WTC11 (cell line): ENCODE measurements at places on chromosomes 1 and 21. TPM values are rescaled to one million over a fixed set of nuclear protein-coding genes. Genes with fewer than 3 reads are reported as not detected.
A peak's percentile ranks its signal among the peaks of the same experiment; 100 is the strongest.

Gene ZBTB37
- 14.0 to 15.5 TPM (median 14.4 TPM) in 3 replicates for total RNA-seq

DNA sequence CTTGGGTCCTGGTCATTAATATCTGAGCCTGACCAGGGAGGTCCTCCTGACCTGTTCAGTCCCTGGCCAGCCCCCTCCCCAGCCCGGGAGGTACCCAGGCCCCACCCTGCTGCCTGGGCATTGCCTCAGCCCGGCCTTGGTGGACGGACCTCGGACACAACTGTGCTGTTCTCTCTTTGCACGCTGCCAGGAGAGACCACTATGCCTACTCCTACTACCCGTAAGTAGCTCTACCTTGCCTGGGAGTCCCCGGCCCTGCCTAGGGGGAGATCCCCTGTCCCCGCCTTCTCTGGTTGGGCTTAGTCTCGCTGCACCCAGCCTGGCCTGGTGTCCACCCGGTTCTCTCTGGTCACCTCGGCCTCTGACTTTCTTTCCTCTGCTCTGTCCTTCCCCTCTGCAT, 53.2 kb downstream of the PTPRU start:
- peaks cover 3% of the 10 kb centered on the region for H3K4me1 ChIP-seq
- no peak for DNase-seq
- H3K36me3 ChIP-seq: peaks cover 15% of the 10 kb centered on the region; the same call in 1 of the 2 replicates
- H3K27ac ChIP-seq: peak overlapping the region; percentile 65; the same call in 1 of the 2 replicates
- H3K27me3 ChIP-seq: no peaks in the 10 kb centered on the region

- no peak for DNase-seq
- H3K27ac ChIP-seq: no peak overlapping the region
Observed at GRCh38 chr1:24058671-24059455, 53.1 kb downstream of the MYOM3 start.

Gene PTPN22
- total RNA-seq: 0.11 to 0.18 TPM in 2 of 3 replicates, not detected in the other

Gene NFASC
- 20.1 to 22.3 TPM (median 21.0 TPM) in 3 replicates for total RNA-seq

DNA sequence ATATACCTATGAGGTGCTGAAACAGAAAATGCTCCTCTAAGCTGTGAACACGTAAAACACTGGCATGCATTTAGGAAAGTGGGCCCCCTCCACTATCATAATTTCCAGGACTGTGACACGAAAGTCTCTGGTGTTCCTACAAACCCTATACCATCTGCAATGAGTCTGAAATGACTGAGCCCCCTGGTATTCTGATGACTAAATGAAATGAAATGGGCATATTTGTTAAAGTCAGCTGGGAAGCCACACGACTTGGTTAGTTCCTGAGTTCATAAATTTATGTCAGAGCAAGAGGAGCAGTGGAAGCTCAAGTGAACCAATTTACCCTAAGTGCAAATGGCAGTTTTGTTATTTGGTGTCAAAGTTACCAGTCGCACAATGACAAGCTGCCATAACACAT, 182.3 kb downstream of the KCTD3 start:
- H3K4me3 ChIP-seq: no peak overlapping the region
- no peaks in the 10 kb centered on the region for H3K27me3 ChIP-seq
- H3K4me1 ChIP-seq: peaks cover 6% of the 10 kb centered on the region
- no peak for DNase-seq
- H3K36me3 ChIP-seq: no peaks in the 10 kb centered on the region
- no peak overlapping the region for H3K27ac ChIP-seq

Gene MYOC
- not detected in 3 replicates for total RNA-seq

GRCh38 chr1:80158771-80159170, 1152.2 kb upstream of the ADGRL4 start:
- H3K36me3 ChIP-seq: no peaks in the 10 kb centered on the region
- no peaks in the 10 kb centered on the region for H3K27me3 ChIP-seq
- H3K4me1 ChIP-seq: peaks cover 48% of the 10 kb centered on the region
- H3K27ac ChIP-seq: no peak overlapping the region
- no peak for DNase-seq
- H3K4me3 ChIP-seq: no peak overlapping the region

Gene AMY2B
- total RNA-seq: 2.7 to 3.3 TPM (median 3.2 TPM) in 3 replicates

Gene PALMD
- 0.07 to 0.09 TPM in 2 of 3 replicates, not detected in the other for total RNA-seq

DNA sequence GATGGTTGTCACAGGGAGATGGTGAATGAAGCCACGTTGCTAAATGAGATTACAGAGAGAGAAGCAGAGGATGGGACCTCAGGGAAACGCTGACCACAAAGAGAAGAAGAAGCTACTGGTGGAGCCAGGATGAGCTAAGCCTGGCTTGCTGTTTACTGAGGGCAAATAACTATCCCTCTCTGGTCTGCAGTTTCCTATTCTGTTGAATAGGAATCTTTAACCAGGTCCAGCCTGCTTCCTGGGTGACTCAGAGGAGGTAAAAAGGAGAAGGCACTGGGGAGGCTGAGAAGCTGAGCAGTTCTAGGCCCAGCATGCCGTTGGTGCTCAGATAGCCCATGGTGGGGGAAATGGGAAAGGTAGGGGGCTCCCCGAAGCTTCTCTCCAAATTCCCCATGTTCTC, 29.6 kb downstream of the DMBX1 start:
- no peak overlapping the region for H3K27ac ChIP-seq
- no peaks in the 10 kb centered on the region for H3K36me3 ChIP-seq
- no peak overlapping the region for H3K4me3 ChIP-seq
- DNase-seq: no peak
- peaks cover 55% of the 10 kb centered on the region for H3K27me3 ChIP-seq

DNA sequence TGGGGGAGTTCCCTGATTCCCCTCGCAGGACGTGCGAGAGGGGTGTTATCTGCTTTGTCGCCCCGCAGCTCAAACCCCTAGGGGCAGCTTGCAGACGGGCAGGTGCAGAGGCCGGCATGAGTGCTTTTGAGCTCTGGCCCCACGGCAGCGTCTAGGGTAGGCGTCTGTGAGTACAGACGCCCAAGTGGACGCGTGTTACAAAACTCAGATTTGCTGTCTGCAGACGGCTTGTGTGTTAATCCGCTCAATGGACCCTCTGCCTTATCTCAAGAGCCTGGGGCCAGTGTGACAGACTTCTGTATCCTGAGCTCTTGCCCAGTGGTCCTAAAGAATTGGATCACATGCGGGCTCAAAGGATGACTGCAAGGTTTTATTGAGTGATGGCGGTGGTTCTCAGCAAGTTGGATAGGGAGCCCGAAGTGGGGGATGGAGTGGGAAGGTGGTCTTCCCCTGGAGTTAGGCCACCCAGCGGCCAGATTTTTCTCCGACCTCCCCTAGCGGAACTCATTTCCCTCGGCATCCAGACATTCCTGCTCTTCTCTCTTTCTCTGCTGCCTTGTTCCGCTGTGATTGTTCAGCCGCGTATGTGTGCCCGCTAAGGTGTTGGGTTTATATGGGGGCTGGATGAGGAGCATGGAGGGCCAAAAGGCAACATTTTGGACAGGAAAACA, 9.4 kb downstream of the CFHR4 start:
- H3K36me3 ChIP-seq: no peaks in the 10 kb centered on the region
- DNase-seq: peak; percentile 28
- no peak overlapping the region for H3K27ac ChIP-seq

Gene HMGCS2
- total RNA-seq: 0.24 to 0.69 TPM (median 0.41 TPM) in 3 replicates

- H3K27me3 ChIP-seq: no peaks in the 10 kb centered on the region
- H3K4me1 ChIP-seq: peaks cover under 1% of the 10 kb centered on the region
- peaks cover 23% of the 10 kb centered on the region for H3K36me3 ChIP-seq
- DNase-seq: no peak
- no peak overlapping the region for H3K4me3 ChIP-seq
Observed at GRCh38 chr1:21027805-21028204, 148.9 kb downstream of the EIF4G3 start.

Gene CDA
- 7.3 to 12.5 TPM (median 7.5 TPM) in 3 replicates for total RNA-seq

DNA sequence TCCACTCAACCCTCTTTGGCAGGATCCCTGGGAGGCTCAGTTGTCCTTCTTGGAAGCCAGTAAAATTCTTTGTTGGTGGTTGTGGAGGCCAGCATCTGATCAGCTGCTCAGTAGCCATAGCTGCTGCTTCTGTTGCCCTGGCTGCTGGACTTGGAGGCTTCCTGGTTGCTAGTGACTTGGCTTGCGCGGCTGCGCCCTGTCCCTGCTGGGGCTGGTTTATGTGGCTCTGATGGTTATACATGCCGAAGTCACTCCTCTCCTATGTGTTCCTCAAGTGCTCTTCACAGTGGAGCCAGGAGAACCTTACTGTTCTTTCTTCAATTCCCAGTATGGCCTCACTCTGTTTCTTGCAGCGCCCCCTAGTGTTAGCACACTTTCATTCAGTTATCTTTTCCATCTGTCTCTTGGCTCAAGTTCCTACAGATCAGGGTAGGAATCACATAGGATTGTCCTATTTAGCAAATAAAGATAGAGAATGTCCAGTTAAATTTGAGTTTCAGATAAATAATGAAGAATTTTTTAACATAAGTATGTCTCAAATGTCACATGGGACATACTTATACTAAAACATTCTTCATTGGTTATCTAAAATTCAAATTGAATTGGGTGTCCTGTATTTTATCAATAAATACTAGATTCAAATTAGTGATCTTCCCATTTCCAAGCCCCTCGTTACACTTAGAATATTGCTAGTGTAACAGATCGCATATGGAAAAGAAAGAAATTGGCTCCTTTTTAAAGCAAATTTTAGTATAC, 176.5 kb downstream of the TGFB2 start:
- DNase-seq: peak; percentile 65
- H3K4me1 ChIP-seq: peaks cover 11% of the 10 kb centered on the region
- H3K36me3 ChIP-seq: no peaks in the 10 kb centered on the region
- H3K27ac ChIP-seq: no peak overlapping the region
- H3K4me3 ChIP-seq: no peak overlapping the region

Gene FMO5
- total RNA-seq: 1.6 to 3.3 TPM (median 1.7 TPM) in 3 replicates

GRCh38 chr1:29946057-29946456, 709.7 kb downstream of the PTPRU start:
- peaks cover 38% of the 10 kb centered on the region for H3K4me1 ChIP-seq
- H3K36me3 ChIP-seq: no peaks in the 10 kb centered on the region
- peaks cover 2% of the 10 kb centered on the region for H3K27me3 ChIP-seq

- no peak overlapping the region for H3K27ac ChIP-seq
- H3K4me3 ChIP-seq: peak overlapping the region; percentile 77
- peaks cover 18% of the 10 kb centered on the region; the same call in 1 of the 2 replicates for H3K27me3 ChIP-seq
- H3K36me3 ChIP-seq: no peaks in the 10 kb centered on the region
Observed at GRCh38 chr1:176552999-176553398, 90.0 kb downstream of the PAPPA2 start.

Gene SYT6
- total RNA-seq: 54.2 to 58.2 TPM (median 55.9 TPM) in 3 replicates

- H3K4me3 ChIP-seq: no peak overlapping the region
- peaks cover 16% of the 10 kb centered on the region for H3K27me3 ChIP-seq
- no peaks in the 10 kb centered on the region for H3K36me3 ChIP-seq
- DNase-seq: no peak
Observed at GRCh38 chr1:26220199-26220912, 13.6 kb upstream of the CEP85 start.

- no peaks in the 10 kb centered on the region; the same call in 1 of the 2 replicates for H3K36me3 ChIP-seq
- H3K27me3 ChIP-seq: peaks cover 99% of the 10 kb centered on the region
- H3K4me3 ChIP-seq: peak within 1 kb of the TSS; percentile 80
- DNase-seq: no peak
- H3K4me1 ChIP-seq: peaks cover 71% of the 10 kb centered on the region
Observed at GRCh38 chr1:90716552-90717355, at the start of gene BARHL2. Gene BARHL2, minus strand, starts transcription at chr1:90717302. Its CDS starts 107 bp downstream, at chr1:90717195.

Gene GPBP1L1
- total RNA-seq: 123 to 126 TPM (median 126 TPM) in 3 replicates

GRCh38 chr1:101112051-101112780, 86.6 kb upstream of the DPH5 start:
- H3K27ac ChIP-seq: no peak overlapping the region
- H3K36me3 ChIP-seq: no peaks in the 10 kb centered on the region
- no peak for DNase-seq
- no peaks in the 10 kb centered on the region for H3K4me1 ChIP-seq
- no peak overlapping the region for H3K4me3 ChIP-seq

Gene S1PR1
- 3.2 to 3.4 TPM (median 3.2 TPM) in 3 replicates for total RNA-seq
